ENCODE measurements at places on chromosomes 11 and 22.

- DNase-seq: no peak
These were observed 240.0 kb upstream of the LARGE1 start for GRCh38 chr22:34160141-34160783.

- DNase-seq: no peak
These were observed 3.9 kb downstream of the TEAD1 start for GRCh38 chr11:12678092-12678491.

DNA sequence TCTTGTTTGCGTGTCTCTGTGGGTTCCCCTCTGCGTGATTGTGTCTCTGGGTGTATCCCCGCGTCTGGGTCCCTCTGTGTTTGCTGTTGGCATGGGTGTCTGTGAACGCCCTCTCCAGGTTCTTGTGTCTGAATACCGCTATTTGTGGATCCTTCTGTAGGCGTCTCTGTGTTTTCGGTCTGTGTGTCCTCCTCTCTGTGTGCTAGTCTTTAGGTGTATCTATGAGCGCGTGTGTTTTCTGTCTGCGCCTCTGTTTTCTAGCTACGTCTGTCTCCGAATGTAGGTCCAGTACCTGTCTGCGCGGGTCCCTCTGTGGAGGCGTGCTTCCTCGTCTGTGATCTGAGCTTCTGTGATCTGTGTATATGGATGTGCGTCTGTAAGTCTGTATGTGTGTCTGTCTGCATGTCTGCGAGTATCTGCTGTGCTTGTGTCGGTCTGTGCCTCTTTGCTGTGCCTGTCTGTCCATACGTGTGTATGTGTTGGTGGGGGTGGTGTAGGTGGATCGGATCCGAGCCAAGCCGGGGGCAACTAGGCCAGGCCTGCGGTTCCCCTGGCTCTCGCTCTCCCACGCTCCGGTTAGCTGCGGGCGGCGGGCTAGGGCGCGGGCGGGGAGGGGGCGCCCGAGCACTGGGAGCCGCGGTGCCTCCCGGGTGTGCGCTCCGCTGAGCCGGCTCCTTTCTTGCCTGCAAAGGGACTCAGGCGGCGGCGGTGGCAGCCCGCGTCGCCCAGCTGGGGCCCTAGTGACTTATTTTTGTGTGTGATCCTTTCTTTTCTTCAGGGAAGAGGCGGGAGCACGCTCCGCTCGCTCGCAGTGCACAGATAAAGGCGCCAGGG lies 105.3 kb upstream of the E2F8 start:
- peak; percentile 47 for DNase-seq

DNA sequence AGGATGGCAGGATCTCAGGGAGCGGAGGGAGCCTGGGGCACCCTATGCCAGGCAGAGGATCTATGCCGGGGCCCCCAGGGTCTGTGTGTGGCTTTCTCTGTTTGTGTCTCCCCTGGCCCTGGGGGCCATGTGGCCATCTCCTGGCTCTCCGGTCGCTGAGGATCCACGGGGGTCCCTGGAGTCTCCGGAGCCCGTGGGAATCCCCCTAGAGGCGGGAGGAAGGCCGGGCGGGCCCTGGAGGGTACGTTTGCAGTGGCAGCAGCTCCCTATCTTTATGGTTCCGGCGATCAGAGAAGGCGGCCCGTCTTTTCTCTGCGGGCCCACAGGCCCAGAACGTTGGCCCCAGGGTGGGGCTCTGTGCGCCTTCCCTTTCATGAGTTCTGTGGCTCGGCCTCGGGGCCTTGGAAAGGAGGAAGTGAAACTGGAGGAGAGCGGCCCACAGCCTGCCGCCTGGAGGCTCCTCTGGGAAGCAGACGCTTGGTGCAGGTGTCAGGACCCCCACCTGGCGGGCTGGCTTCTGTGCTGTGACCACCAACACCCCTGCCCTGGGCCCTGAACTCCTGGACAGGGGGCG lies 82.1 kb downstream of the KCNQ1 start:
- DNase-seq: peak; percentile 16

- DNase-seq: peak; percentile 47
These were observed 38.6 kb downstream of the ETS1 start for GRCh38 chr11:128548649-128549255.

GRCh38 chr11:69686856-69687255 lies 11.7 kb upstream of the LTO1 start:
- no peak for DNase-seq

GRCh38 chr11:46951864-46952263 lies 15.3 kb downstream of the CSTPP1 start:
- no peak for DNase-seq

GRCh38 chr11:2459016-2459725 lies 14.4 kb downstream of the KCNQ1 start:
- DNase-seq: no peak

GRCh38 chr22:21646608-21647590 lies 4.8 kb downstream of the SDF2L1 start:
- DNase-seq: peak; percentile 77

DNA sequence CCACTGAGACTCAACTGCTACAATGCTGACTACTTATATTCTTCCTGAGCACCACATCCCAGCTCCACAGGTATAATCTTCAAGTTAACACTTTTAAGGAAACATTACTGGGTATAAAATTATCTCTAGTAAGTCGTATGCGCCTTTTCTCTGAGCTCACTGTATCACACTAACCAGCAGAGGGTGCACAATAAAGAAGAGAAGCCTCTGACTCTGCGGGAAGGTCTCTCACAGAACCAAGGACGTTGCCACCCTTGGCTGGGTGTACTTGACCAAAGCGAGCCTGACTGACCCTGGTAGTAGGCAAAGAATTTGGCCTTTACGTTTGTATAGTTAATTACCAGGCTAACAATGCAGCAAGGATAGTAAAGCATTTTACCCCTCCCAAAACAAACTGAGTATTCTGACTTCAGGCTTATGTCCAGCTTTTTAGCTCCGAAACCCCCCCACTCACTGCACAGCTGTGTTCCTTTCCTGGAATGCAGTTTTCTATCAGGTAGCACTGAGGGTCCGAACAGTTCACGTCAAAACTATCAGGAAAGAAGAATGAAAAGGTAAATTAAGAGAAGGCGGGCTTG lies at the start of gene BTBD18:
Gene BTBD18 (minus strand): TSS at position 144 of the 578 bp plus-strand sequence. CDS start 631 bp downstream, outside the sequence.
- DNase-seq: no peak

- no peak for DNase-seq
These were observed 78.8 kb downstream of the LINC01488 start for GRCh38 chr11:69560141-69560790.

DNA sequence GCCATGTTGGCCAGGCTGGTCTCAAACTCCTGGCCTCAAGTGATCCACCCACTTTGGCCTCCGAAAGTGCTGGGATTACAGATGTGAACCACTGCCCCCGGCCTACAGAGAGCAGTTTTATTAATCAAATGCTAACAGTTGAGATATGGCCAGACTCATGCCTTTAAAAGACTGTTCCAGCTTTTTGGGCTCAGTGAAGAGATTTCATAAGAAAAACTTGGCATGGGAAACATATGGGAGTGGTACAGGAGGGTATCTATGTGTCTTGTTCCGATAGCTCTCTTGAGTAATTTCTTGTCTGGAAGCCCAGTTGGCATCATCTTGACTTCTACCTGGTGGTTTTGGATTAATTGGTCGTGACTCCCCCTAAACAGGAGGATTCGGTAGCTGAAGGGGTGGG lies 8.2 kb upstream of the SLC37A4 start:
- no peak for DNase-seq

DNA sequence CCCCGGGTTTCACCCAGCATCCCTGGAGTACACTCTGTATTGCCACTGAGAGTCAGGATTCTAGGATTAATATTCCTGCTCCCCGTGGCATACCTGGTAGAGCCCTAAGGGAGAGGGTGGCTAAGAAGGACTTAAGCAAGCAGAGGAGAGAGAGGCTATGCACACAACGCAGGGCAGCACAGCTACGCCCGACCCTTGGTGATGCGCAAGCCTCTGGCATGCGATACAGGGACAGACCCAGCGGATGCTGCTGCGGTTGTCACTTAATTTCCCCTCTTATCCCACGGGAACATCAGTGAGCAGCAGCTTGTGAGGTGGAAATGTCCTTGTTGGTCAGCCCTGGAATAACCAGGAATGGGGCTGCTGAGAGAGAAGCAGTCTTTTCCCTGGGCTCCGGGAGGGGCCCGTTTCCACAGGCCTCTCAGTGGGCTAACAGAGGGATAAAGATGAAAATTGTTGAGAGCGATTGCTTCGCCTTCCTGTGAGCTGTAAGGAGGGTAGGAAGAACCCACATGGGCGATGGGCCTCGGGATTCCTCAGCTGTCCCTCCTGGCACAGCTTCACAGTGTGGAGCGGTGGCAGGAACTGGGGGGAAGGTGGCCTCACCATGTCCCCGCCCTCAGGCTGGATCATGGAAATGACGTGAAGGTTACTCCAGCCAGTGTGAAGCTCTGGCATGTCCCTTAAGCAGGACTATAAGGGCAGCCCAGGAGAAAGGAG lies 48.4 kb upstream of the RAB1B start:
- no peak for DNase-seq

DNA sequence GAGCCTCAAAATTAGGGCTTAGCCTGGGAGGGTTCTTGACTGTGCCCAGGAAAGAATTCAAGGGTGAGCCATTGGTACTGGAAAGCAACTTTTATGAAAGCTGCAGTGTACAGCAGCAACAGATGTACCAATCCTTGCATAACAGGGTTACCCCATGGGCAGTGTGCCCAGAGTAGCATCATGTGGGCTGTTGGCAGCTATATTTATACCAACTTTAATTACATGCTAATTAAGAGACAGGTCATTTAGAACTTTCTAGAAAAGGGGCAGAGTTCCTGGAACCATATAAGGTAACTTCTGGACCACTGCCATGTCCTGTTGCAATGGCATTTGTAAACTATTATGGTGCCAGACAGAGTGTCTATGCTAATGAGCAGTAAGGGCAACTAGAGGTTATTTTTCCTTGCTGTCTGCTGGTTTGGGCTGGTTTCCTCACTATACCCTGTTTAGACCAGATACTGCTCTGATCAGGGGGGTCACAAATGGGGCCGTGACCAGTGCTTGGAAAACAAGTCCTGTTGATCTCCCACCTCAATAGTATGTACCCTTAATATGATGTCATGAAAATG lies 1120.5 kb upstream of the RAG2 start:
- no peak for DNase-seq

- no peak for DNase-seq
These were observed 19.6 kb downstream of the RNF121 start for GRCh38 chr11:71948314-71949027.

GRCh38 chr11:37456746-37457145 lies 858.7 kb upstream of the RAG2 start:
- DNase-seq: no peak

DNA sequence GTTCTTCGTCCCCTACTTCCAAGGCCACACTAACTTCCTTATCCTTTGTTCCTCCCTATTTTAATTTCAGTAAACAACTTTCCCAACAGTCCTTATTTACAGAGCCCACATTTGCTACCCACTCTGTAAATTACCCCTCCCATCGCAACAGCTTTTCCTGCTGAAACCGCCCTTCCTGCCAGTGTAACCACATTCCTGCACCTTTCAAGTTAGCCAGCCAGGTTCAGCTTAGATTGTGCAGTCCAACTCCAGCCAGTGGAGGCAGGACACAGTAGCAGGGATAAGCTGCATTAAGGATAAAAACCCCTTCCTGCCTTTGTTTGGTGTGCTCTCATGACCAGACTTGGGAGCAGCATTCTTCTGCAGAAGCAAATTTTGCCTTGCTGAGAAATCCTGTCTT lies 768.3 kb upstream of the ARHGAP42 start:
- no peak for DNase-seq

DNA sequence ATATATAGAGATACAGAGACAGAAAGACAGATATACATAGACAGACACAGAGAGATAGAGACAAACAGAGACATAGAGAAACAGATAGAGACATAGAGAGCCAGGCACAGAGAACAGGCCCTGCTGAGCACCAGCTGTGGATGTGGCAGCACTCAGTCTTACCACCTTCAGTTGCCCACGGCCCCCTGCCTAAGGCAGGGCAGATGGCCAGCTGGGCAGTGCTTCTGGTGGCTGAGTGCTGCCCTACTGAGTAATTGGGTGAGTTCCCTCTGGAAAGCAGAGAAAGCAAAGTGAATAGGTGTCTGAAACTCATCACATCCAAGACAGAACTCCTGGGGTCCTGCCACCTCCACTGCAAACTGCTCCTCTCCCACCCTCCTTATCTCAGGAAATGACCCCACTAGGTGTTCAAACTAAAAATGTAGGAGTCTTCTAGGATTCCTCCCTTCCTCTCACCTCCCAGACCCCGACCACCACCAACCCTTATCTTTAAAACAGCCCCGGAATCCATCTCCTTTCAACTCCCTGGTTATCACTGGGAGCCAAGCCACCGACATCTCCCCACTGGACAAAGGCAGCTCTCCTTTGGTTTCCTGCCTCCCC lies 27.2 kb downstream of the SYN3 start:
- DNase-seq: no peak

DNA sequence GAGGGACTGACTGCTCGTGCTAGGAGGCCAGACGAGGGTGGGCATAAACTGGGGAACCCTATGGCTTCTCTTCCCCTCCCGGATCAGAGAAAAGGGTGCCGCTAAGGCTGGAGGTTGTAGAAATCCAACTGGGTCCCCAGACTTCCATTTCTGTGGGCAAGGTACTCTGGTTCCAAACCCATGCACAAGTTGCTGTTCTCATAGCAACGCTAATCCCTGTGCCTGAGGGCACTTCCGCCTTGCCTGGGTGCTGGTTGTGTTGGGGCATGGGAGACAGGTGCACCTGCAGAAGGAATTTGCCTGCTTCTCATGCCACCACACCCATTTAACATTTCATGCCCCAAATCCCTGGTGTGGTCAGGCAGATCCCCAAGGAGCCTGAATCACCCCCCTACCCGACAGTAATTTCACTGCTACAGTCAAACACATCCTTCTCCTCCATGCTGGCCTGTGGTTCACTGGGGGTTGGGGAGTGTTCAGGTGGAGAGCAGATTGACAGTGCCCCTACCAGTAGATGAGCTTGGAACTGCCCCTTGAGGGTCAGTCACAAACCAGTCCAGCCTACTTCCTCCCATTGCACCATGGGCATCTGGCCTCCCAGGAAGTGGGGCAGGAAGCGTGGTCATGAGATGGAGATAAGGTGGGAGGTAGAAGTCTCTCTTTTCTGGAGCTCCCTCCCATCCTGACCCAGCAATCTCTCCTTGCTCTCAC lies 1.2 kb downstream of the C2CD2L start:
- DNase-seq: no peak

DNA sequence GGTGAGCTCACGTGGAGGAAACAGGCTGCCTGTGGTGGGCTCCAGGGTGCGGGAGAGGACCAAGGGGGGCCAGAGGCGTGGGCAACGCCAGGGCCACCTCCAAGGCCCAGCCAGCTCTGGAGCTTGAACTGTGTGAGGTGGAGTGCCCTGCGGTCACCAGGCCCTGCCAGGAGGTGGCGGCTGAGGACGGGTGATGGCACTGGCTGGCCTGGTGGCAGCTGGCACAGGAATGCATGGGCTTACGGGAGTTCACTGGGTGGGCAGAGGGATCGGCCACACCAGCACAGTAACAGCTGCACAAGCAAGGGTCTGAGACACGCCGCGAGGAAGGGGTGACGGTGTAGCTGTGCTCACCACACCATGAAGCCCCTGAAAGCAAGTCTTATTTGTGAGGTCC lies 15.8 kb downstream of the TOLLIP start:
- DNase-seq: no peak

All from mesothelial cell of epicardium (in vitro differentiated cells).